ENCODE measurements at places on chromosomes 2 and 18. TPM values are rescaled to one million over a fixed set of nuclear protein-coding genes. Genes with fewer than 3 reads are reported as not detected.
A peak's percentile ranks its signal among the peaks of the same experiment; 100 is the strongest.

The ADAM17 gene
- 47.2 TPM for total RNA-seq

DNA sequence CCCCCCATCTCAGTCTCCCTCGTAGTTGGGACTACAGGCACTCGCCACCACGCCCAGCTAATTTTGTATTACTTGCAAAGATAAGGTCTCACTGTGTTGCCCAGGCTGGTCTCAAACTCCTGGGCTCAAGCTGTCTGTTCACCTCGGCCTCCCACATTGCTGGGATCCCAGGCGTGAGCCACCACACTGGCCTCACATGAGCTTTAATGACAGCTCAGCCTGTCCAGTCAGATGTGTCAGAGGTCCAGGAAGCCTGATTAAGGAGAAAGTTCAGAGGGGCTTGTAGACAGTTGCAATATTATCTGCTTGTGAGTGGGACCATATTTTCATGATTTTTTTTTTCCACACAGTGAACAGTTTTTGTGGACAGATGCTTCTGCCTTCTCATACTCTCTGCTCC is 82.0 kb downstream of the LIMS1 start:
- no peak for DNase-seq

DNA sequence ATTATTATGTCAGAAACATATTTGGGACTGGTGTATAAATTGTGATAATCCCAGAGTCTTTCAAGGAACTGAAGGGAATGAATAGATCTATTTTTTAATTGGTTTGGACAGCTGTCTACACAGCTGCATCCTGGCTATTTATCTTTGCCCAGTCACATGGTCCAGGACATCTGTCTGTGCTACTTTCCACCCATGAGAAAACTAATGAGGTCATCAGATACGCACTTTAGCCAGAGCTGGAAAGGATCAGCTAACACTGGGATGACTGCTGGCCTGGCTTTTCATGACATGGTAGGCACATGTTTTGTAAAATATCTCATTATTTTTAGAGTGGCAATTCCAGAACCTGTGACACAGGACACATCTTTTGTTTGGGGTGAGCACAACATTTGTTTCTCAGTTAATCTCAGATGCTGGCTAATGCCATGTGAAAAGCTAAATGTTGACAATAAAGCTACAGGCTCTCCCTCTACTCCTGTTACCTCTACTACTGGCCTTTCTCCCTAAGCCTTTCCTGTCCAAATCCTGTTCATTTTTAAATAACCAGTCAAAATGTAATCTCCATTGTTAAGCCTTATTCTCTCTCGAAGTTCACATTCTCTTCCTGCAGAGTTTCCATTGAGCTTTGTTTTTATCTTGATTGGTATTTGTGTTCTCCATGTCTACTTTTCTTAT is 500.7 kb downstream of the RIT2 start:
- no peak for DNase-seq

GRCh38 chr2:198973181-198973580 is 484.6 kb downstream of the SATB2 start:
- DNase-seq = no peak

DNA sequence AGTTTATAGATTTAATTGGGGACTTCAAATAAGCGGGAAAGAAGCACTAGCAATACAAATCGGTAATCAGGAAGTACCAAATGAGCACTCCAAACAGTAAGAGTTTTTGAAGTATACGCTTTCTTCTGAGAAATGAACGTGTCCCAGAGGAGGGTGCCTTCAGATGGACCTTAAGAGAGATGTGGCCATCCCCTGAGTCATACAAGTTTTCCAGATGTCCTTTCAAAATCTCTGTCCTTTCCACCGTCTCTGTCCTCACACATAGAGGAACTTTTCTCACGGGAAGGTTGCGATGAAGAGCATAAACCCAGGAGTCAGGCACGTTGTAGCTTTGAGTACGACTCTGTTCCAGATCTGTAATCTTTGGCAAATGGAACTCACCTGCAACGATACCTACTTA is 1.7 kb upstream of the SMAD2 start:
- DNase-seq = no peak

- peak; percentile 60 for DNase-seq
These were observed 604 bp downstream of the RALBP1 start for GRCh38 chr18:9475643-9476591.

The KIAA2012 gene
- total RNA-seq = 0.24 TPM

DNA sequence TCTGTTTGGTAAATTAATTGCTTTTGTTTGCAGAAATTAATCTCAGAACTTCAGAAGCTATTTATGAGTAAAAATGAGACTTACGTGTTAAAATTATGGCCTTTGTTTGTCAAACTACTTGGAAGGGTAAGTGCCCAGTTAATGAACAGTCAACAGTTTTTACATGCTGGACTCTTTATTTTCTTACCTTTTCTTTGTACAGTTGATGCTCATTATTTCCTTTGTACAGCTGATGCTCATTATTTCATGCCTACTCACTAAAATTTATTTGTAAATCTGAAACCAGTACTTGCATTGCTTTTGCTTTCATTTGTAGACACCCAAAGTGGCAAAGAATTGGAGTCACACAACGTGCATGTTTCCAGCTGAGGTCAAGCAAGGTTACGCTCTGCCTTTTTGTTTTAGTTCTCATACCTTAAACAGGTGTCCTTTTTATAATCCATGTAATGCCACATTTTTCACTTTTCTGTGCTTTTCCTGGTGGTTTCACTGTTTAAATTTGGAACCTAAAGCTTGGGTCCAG is 13.3 kb downstream of the RIF1 start:
- DNase-seq = no peak

The POTEC gene
- not detected for total RNA-seq

- DNase-seq = no peak
These were observed 160.0 kb downstream of the PTGR3 start for GRCh38 chr18:75048776-75049454.

DNA sequence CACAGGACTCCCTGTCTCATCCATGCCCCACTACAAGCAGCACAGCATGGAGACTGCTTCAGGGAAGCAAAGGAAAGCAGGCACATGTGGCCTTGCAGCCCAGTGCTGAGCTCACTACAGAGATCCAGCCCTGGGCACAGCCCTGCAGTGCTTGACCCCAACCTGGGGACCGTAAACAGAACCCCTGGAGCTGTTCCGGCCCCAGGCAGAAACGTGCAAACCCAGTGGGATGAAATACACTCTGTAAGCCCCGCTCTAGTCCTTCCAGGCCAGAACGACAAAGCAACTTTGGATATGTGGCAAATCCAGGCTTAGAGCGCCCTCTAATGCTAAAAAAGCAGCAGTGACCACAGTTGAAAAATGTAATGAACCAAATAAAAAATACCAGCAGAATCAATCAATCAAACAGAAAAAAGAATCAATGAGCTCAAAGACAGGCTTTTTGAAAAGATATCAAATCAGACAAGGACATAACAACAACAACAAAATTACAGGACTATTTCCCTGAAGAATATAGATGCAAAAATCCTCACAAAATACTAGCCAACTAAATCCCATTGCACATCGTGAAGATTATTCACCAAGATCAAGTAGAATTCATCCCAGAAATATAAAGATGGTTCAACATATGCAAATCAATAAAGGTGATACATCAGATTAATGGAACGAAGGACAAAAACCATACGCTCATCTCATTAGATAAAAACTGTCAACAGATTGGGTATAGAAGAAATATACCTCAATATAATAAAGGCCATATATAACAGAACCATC is 45.6 kb downstream of the ZNF519 start:
- no peak for DNase-seq

- DNase-seq = no peak
These were observed 700.2 kb downstream of the EPHA4 start for GRCh38 chr2:220871909-220872308.

The SLC30A3 gene
- total RNA-seq = 3.1 TPM

- DNase-seq = no peak
These were observed 31.3 kb upstream of the CREB1 start for GRCh38 chr2:207498427-207498826.

GRCh38 chr2:237130562-237131421 is 45.1 kb downstream of the COPS8 start:
- no peak for DNase-seq

The DNAJC5G gene
- 0.18 TPM for total RNA-seq

The PTPN18 gene
- 21.3 TPM for total RNA-seq

- DNase-seq = peak; percentile 50
These were observed 680 bp upstream of the LBH start for GRCh38 chr2:30230497-30231211.

GRCh38 chr2:90207454-90208058 is 1516.1 kb downstream of the RPIA start:
- no peak for DNase-seq

GRCh38 chr2:28250006-28250405 is 142.7 kb upstream of the FOSL2 start:
- no peak for DNase-seq

The METTL21A gene
- total RNA-seq = 18.6 TPM

- DNase-seq = no peak
These were observed 199.2 kb downstream of the KCNS3 start for GRCh38 chr2:18077704-18078103.

The CPO gene
- not detected for total RNA-seq

The VWA3B gene
- total RNA-seq = not detected

The CRYGC gene
- total RNA-seq = not detected

The IL1RL2 gene
- total RNA-seq = not detected

DNA sequence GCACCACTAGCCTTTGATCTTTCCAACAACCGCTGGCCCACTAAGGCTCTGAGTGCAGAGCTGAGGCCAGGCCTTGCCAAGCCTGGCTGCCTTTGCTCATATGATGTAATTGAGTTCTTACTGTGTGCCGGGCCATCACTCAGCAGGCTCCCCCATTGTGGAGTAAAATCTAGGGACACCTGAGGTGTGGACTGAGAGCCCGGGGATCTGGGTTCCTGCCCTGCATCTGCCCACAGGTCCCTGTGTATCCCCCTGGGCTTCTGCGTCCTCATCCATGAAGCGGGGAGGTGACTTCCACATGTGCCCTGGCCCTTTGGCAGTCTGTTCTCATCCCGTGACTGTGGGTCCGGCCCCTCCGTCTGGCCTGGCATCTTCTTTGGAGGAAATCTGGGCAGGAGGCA is 33.8 kb downstream of the GREB1 start:
- DNase-seq = no peak

The STARD6 gene
- total RNA-seq = not detected

The NYAP2 gene
- not detected for total RNA-seq

DNA sequence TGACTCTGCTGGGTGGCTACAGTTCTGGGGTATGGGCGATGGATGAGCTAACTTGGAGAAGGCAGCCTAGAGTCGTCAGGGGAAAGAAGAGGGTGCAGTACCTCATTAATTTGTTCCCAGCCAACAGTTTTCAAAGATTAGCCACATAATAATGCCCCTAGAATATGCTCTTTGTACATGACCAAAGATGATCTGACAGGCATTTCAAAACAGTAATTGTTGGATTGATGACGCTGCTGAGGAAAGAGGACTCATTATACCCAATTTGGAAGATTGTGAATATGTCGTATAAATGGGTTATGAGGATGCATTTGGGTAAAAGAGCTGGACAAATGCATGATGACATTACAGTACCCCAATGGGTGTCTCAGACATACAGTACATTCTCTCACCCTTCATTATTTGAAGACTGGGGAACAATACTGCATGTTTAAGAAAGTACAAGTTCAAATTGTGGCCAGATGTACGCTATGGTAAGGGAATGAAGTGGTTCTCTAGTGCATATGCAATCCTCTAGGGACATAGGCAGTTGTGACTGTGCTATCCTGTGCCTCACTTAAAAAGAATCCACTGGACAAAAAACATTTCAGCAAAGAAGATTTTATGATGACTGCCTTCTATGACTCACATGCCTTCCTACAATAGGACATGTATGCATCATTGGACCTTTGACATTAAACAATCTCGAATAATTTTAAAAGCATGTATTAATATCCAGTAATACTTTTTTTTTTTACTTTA is 233.2 kb downstream of the CNTNAP5 start:
- no peak for DNase-seq

DNA sequence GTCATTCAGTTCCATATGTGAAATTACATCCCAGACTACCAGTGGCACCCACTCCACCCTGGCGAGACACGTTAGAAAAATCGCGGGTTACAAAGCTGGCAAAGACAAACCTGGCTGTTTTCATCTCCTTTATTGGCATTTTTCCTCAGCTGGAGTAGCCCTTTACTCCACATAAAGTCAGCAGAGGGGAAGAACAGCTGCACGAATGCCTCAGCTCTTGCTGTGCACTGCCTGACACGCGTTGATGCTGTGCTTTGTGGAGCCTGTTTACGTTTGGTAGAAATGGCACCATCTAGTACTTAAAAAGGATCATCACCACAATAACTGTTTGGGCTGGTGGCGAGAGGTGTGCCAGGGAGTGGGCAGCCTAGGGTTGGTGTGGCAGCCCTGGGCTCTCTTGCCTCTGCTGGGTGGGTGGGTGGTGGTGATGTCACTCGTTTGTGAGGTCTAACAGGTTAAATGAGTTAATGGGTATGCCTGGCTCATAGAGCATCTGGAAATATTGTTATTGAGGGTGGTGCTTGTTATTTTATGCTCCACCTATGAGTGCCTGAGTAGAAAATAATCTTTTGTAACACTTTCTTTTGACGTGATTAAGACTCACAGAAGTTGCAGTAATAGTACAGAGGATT is 16.4 kb downstream of the FARP2 start:
- DNase-seq = no peak

DNA sequence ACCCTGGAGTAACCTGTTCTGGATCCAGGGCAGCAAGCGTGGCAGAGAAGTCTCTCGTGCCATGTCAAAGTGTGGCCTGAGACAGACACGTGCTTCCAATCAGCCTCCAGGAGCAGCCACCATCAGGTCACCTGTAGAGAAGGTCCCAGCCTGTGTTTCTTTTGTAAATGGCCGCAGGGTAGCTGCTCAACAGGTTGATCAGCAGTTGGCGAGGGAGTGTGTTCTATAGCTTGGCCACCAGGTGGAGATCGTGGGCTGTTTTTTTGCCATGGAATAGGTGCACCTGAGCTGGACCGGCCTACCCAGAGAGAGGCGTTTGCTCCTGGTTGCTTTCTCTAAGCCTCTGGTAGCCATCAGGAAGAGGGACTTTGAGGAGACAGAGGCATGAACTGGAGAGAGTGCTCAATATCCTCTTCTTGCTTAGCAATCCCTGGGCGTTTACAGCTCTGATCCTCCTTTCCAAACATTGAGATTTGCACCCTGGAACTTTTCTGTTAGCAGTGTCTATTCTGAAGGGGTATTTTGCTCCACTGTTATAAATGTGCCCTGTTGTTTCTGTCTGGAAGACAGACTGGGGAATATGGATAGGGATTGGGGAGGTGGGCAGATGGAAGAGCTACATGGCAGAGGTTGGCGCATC is 34.2 kb upstream of the EN1 start:
- peak; percentile 48 for DNase-seq

DNA sequence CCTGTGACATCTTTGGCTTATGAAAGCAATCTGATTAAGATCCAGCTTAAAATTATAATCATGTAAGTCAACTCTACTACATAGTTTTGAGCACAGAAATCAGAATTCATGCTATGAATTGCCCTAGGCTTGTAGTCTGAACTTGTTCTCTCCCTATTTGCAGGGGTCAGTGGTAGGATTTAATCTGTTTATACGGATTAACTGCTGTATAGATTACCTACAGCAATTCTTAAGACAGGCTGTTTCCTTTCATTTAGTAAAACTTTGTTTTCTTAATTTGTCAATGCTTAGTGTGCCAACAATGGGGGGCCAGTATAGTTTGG is 287.9 kb downstream of the PDE11A start:
- no peak for DNase-seq

- no peak for DNase-seq
These were observed 52.0 kb downstream of the STAT1 start for GRCh38 chr2:190961918-190962487.

GRCh38 chr2:234091432-234091879 is 41.0 kb downstream of the SPP2 start:
- DNase-seq = no peak

The ATP5F1A gene
- total RNA-seq = 329 TPM

Measured in mesothelial cell of epicardium (in vitro differentiated cells).